ENCODE measurements at places on chromosomes 16 and 17. TPM values are rescaled to one million over a fixed set of nuclear protein-coding genes. Genes with fewer than 3 reads are reported as not detected.

Gene DLX4
- not detected for total RNA-seq

- peaks cover 9% of the 10 kb centered on the region for H3K4me1 ChIP-seq
- no peak overlapping the region for H3K4me3 ChIP-seq
- H3K27ac ChIP-seq = no peak overlapping the region
- no peaks in the 10 kb centered on the region for H3K36me3 ChIP-seq
These were observed 6.1 kb downstream of the PRR29 start for GRCh38 chr17:64004218-64004770.

Gene SLC6A2
- not detected for total RNA-seq

Gene KRT17
- total RNA-seq = not detected

- H3K27ac ChIP-seq = no peak overlapping the region
- no peak overlapping the region for H3K4me3 ChIP-seq
- DNase-seq = peak; percentile 15
- no peaks in the 10 kb centered on the region for H3K27me3 ChIP-seq
These were observed 199.5 kb downstream of the PRKCB start for GRCh38 chr16:24035127-24035842.
